Inflammatory macrophage treated with lipopolysaccharide for 4 hours (primary cell): ENCODE measurements at places on chromosomes 6 and 20.
A peak's percentile ranks its signal among the peaks of the same experiment; 100 is the strongest.

DNA sequence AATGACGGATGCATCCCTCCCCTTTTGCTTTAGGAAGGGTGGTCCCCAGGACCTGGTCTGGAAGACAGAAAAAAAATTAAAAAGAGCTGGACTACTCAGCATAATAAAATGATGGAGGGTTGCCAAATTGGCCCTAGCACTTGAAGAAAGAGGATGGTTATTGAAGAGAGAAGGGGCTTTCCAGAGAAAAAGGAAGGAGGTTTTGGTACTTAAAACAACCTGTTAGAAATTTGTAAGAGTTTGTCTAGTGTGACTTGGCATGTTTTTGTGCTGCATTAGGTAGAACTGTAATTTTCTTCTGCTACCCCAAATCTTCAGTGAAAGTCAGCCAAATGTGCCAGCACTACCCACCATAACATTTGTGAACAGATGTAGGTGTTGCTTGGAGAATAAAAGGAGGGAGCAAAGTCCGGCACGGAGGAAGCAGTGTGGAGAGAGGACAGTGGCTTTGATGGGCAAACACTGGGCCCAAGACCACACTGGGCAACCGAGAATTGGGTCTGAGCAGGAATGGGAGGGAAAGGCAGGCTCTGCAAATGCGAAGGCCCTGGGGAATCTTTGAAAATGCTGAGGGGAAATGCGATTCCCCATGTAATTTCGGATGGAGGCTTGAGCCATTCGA lies 160.9 kb downstream of the QRSL1 start:
- DNase-seq: no peak

DNA sequence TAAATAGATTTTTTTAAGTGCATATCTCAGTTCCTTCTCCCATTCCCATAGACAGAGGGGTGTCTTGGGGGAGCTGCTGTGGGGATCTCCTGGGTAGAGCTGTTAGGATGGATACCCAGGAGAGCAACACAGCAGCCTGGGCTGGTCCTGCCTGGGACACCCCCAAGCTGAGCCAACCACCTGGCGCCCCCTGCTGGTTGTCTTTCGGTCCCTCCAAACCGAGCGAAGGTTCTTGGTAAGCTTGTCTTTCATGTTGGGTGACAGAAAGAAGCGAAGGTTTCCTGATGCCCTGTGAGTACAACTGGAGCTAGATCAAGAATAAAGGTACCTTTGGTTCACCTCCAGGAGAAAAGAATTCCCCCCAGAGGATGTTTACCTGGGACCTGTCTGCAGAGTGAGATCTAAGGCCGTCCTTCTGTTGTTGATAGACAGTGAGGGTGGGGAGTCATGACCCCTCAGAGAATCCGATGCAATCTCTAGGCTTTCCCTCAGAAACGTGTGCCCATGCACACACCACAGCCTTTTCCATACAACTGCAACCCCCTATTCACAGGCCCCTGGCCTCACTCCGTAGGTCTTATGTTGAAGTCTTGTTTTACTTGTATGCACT lies 50.8 kb downstream of the SNX9 start:
- DNase-seq: peak; percentile 66

- DNase-seq: no peak
These were observed 46.0 kb downstream of the GRM4 start for GRCh38 chr6:34099878-34100277.

GRCh38 chr6:162856885-162857284 lies 129.1 kb downstream of the PACRG start:
- DNase-seq: no peak

- no peak for DNase-seq
These were observed 107.3 kb downstream of the TFAP2C start for GRCh38 chr20:56736285-56736857.

GRCh38 chr20:61306937-61307475 lies 54.9 kb downstream of the CDH4 start:
- no peak for DNase-seq

GRCh38 chr6:167553736-167554119 lies 228.8 kb downstream of the TTLL2 start:
- no peak for DNase-seq

- DNase-seq: no peak
These were observed 341.2 kb downstream of the CD83 start for GRCh38 chr6:14458669-14459266.

- DNase-seq: no peak
These were observed 125.4 kb downstream of the OPRM1 start for GRCh38 chr6:154164397-154164796.

- no peak for DNase-seq
These were observed 622.3 kb downstream of the PTPRT start for GRCh38 chr20:42567409-42567808.

- peak; percentile 96 for DNase-seq
These were observed 250.9 kb upstream of the RREB1 start for GRCh38 chr6:6856538-6857523.

DNA sequence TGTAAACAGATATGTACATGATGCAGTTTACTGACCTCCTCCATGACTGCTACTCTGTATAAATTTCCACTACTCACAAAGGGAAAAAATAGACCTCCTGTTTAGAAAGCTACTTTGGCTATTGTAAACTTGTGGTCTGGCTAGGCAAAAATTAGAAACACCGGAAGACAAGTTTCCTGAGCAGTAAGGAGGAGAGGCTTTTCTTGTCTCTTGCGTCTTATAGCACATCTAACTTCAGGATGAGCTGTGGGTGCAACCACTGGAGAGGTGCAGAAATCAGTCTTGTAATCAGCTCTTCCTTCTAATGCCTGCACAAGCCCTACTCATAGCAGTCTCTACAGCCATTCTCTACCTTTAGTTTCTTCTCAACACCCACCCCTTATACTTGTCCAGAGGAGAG lies 296.5 kb upstream of the SLC35B3 start:
- no peak for DNase-seq

DNA sequence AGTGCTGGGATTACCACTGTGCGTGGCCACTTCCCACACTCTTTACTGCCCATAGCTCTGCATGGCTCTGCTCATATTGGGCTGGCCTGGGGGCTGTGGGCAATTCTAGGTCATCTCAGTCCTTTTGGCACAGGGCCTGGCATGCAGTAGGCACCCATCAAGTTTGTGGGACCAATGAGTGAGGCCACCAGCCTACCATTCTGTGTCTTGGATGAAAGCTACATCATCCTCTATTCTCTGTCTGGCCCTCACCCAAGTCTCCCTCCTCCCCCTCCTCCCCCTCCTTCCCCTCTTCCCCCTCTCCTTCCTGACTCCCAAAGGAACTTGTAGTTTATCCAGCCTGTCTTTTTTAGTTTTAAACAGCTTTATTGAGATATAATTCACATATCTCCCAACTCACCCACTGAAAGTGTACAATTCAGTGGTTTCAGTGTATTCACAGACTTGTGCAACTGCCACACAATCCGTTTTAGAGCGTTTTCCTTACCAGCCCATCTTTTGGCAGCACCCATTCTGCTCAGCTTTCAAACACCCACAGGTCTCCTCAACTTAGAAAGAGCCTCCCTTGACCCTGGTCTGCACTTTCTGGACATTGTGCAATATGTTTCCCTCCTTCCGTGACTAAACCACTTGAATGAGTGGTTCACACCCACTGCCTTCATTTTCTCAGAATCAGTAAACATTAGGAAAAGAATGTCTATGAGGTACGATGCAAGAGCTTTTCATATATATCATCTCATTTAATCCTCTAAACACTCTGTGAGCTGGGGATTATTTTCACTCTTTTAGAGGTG lies 21.5 kb upstream of the MRPS18A start:
- peak; percentile 91 for DNase-seq

DNA sequence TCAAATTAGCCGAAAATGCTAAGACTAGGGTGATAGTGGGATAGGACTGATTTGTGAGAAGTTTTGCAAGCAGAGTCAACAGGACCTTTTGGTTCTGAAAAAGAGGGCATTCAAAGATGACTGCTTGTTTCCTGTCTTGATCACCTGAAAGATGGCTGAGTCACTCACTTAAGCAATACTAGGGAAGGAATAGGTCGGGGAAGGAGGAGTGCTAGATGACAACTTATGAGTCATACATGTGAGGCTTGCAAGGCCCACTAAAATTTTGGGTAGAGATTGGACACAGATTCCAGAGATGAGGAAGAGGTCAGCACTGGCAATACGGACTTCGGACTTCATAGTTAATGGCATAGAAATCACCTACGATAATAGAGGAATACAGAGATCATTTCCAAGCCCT lies 89.2 kb downstream of the FAM83B start:
- DNase-seq: no peak

- DNase-seq: no peak
These were observed 26.5 kb downstream of the LBP start for GRCh38 chr20:38372806-38373205.

GRCh38 chr6:2078888-2079287 lies 166.5 kb downstream of the GMDS start:
- no peak for DNase-seq

DNA sequence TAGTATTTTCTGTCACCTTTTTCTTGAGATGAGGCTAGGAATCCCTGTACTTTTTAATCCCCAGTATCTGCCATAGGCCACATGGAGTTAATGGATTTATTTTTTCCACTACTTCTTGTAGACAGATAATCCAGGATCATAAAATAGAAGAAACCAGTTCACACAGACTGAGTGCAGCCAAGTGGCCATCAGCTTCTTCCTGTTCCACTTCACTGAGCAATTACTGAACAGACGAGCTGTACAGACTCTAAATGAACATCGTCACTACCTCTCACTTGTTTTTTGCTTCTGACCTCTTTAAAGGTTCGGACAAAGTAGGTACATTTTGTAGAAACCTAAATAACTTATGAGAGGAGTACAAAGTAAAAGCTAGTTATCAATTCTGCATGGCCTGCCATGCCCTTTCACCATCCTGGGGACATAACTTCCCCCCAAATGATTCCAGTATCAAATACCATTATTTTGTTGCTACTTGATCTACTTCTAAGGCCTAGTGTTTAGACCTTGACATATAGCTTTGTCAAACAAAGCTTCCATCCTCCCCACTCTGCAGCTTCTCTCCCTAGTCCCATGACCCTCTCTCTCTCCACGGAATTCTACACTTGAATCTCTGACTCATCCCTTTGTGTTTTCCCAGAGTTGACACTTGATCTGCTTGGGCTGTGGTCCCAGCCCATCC lies 34.4 kb upstream of the ARHGAP18 start:
- no peak for DNase-seq

GRCh38 chr6:13488015-13488895 lies 855 bp upstream of the GFOD1 start:
- peak; percentile 24 for DNase-seq

DNA sequence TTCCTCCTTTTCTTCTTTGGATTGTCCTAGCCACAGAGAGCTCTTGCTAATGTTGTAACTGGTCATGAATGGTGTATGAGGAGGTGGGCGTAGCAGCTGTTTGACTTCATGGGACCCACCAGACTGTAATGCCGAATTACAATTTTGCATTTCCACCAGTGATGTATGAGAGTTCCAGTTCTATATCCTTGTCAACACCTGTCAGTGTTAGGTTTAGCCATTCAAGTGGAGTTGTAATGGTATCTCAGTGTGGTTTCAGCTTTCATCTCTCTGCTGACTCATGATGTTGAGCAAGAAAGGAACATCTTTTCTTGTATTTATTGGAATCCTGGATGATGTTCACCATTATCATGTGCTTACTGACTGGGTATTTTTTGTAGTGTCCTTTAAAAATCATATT lies 5.1 kb downstream of the IGF2R start:
- peak; percentile 74 for DNase-seq

GRCh38 chr6:27121640-27122039 lies 125.9 kb upstream of the PRSS16 start:
- no peak for DNase-seq

DNA sequence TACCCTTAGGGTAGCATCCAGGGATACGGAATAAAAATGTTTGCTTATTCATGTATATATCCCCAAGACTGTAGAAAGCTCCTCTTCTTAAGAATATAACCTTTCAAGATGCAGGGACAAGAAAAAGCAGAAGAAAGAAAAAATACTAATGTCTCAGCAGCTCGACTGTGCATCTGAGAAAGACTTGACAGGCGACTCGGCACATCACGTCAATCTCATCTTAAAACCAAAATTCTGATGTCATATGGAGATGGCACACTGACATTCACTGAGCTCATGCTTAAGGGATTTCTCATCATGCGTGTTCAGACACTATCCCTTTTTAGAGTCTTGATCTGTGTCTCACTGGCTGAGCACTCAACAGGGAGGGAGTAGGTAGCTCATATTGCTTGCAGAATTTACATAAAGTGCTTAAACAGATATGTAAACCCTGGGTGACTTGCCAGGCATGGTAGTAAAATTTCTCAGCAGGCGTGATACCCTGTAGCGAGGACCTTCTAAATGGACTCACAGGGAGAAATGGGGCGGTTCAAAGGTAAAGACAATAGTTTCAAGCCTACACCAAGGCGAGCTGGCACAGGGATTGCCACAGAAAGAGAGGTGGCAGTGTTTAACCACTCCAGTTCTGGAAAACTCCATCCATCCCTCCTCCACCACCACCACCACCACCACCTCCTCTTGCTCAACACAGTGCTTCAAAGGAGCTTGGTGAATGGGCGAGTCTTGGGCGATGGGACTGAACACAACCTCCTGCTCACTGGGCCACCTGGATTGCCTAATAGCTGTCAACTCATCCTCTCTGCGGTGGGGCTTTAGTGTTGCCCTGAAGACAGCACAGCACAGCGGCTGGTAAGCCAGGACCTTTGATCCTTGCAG lies 330.5 kb downstream of the TFAP2A start:
- peak; percentile 40 for DNase-seq
